ENCODE measurements at places on chromosomes 1 and 21.

- DNase-seq, result no peak
These were observed 52.3 kb downstream of the ABL2 start for GRCh38 chr1:179177182-179177581.

GRCh38 chr1:65119951-65120350, 28.1 kb upstream of the AK4 start:
- no peak for DNase-seq

DNA sequence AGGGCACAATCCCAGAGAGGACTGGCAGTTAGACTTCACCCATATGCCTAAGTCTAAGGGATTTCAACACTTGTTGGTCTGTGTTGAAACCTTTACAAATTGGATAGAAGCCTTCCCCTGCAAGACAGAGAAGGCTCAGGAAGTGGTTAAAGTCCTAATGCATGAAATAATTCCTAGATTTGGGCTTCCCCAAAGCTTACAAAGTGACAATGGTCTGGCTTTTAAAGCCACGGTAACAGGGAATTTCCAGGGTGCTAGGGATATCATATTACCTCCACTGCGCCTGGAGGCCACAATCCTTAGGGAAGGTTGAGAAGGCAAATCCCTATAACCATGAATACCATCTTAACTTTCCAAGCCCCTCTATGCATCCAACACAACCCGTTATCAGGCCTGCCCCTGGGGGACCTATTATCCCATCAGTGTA, 3.3 kb upstream of the FMO4 start:
- DNase-seq, result no peak

GRCh38 chr1:56543783-56544612, 35.4 kb downstream of the PLPP3 start:
- no peak for DNase-seq

GRCh38 chr1:68379085-68379478, 70.7 kb downstream of the RPE65 start:
- DNase-seq, result no peak

- no peak for DNase-seq
These were observed 33.1 kb downstream of the SIPA1L2 start for GRCh38 chr1:232596666-232597303.

DNA sequence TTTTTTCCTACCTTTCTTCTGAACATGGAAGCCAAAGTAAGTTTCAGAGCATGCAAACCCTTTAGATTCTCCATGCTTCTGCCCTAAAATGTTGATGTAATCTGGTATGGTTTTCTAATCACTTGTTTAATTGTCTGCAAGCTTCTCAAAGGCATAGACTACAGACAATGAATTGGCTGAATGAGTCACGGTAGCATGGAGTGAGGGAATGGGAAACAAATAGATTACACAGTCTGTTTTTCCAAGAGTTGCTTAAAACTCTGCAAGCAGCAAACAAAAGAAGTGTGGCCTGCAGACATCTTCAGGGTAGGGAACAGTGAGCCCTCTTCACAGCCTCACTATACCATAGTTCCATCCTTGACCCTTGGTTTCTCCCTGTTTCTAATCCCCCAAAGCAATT, 326.0 kb downstream of the BARHL2 start:
- DNase-seq, result no peak

DNA sequence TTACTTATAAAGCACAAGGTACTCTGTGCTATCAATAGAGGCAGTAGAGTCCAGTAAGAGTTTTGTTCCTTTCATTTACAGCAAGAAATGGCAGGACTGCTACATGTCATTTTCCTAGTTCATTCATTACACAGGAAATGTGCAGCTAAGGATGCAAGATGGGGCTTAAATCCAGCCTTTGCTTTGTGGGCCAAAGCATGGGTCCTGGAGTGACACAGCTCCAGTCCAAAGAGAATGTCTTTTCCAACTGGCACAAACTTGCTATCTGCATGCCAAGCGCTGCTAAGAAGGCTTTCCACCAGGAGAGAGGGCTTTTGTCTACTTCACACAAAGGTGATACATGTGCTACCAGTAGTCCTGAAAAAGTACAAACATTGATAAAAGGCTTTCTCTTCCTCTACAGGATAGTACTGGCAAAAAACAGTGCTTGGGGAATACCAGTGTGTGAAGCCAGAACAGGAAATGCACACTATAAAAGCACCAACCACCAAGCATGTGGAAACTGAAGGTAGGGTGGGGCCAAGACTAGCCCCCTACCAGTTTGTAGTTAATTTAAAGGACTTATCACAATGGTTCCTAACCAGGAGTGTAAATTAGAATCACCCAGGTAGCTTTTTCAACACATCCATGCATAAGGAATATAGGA, 68.7 kb downstream of the ARID4B start:
- DNase-seq, result no peak

DNA sequence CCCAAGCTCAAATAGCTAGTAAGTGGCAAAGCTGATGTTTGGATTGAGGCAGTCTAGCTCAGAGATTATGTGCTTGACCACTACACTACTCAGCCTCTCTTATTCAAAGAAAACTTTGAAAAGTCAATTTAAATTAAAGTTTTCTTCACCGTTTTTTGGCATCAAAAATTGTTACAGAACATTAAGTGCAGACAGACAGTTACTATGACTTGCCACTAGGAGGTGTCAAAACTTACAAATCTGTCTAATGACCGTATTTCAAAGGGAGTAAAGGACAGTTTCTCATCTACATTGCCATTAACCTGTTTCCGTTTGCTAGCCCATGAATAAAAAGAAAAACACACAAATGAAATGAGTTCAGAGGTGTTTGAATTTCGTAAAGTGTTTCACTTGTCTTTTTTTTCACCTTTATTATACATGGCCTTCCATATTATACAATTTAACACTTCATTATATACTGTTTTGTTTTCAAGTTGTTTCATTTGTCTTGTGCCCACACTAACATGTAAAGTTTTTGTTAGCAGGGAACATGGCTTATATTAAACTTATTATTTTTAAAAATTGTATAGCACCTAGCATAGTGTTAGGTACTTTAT, 57.4 kb upstream of the MTF2 start:
- DNase-seq, result no peak

DNA sequence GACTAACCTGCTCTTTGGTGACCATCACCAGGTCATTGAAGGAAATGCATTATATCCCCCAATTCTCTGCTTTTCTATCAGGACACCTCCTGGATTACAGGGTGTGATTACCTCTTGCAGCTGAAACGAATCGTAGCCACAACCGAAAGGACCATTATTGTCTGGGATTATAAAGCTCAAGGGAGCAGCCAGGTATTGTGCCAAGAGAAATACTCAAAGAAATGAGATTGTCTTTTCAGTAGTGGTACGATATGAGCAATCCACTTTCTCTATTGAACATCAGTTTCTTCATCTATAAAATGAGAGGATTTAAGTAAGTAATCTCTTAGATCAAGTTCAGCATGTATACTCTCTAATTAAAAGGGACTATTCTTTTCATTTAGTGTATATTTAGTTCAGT, 27.3 kb downstream of the WDR64 start:
- DNase-seq, result no peak

DNA sequence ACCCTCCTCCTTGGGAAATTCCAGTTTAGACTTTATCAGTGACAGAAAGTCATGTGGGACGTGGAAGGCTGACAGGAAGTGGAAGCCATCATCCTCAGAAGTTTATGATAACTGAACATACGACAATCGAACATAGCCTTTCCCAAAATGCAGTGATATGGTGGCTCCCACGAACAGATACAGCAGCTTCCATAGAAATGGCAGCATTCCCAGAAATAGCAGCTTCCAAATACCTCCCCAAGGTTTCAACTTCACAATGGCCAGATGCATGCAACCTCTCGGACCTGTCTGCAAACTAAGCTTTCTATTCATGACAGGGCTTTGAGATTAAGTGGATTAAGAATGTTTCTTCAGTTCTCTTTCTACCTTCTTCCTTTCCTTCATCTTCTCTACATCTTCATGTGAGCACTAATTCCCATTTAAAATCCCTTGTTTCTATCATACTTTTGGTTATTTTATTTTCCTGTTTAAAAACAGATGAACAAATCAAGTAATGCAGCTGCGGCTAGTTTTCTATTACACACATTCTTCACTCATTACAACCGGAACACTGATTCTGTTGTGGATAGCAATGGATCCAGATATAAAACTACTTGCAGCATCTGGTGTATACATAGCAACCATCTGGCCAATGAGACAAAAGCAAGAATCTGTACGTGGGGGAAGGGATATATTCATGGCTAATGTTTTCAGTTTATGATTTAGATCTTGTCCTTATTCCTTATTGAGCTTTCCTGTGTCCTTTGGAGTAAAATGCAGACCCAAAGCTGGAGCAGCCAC, 304.8 kb downstream of the BRINP3 start:
- no peak for DNase-seq

GRCh38 chr1:230224101-230224960, 157.3 kb downstream of the GALNT2 start:
- no peak for DNase-seq

- peak; percentile 35 for DNase-seq
These were observed 21.3 kb upstream of the C1orf105 start for GRCh38 chr1:172398970-172399755.

- DNase-seq, result no peak
These were observed 129.2 kb downstream of the PLPP3 start for GRCh38 chr1:56450004-56450666.

Measured in activated T-cell treated with anti-CD3 and anti-CD28 coated beads, Interleukin-2, amount 50 U/mL, for 1 hour (primary cell).